ENCODE measurements at places on chromosomes 3 and 15.

DNA sequence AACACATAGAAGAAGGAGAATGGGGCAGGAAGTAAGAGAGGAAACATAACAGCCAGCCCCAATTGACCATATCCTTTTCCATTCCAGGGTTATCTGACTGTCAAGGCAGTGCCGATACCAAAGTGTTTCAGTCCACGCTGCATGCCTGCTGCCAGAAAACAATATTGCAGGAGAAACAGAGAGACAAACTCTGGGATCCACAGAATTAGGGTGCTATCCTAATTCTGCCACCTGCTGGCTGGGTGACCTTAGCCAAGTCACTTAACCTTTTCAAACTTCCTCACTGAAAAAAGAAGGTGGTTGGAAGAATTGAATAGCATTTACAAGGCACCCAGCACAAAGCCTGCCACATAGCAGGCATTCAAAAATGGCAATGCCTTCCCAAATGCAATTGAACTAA is 32.0 kb downstream of the GLB1 start:
- DNase-seq, result no peak

- no peak for DNase-seq
Measured at GRCh38 chr15:60442763-60443162, 36.2 kb downstream of the ICE2 start.

DNA sequence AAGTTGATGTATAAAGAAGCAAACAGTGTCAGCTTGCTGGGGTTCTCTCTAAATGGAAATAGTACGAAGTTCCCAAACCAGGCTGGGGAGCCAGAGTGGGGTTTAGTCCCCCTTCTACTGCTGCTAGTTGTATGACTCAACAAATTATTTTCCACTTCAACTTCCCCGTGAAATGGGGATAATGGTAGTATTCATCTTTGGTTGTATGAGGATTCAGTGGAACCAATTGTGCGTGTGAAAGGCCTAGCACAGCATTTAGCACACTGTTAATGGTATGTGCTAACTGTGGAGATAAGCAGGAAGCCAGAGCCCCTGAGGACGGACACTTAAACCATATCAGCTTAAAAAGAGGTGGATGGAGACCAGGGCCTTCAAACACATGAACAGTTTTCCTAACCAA is 4.2 kb downstream of the SORD start:
- no peak for DNase-seq

DNA sequence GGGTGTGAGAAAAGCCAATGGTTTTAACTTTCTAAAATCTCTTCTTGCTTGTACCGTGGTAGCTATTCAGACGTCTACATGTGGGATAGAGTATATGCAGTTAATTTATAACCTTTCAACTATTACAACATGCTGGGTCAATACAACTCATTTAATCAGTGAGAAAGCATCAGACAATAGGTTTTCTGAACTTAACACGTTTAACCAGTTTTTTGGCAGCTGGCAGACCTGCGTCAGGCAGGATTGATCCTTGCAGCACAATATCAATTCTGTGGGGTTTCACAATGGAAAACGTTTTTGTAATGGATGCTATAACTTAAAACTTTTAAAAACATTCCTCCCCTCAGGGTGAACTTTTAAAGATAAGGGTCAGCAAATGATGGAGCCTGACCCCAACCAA is 6.5 kb downstream of the GNB5 start:
- no peak for DNase-seq
